ENCODE measurements at places on chromosomes 6 and 20.

DNA sequence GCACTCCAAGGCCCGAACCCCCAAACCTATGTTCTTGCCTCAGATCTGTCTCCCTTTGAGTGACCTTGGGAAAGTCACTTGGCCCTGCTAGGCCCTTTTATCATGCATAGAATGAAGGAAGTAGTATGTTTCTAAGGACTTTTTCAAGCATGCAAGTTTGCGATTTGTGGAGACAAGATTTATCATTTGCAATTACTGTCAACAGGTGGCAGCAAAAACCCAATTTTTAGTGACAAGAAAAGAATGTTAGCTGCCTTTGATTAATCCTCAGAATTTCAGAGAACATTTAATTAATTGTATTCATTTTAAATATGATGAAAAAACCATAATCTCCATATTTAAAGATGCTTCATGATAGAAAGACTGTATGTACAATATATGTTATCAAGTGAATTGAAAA is 28.3 kb upstream of the PREP start:
- DNase-seq, result peak; percentile 4

- no peak for DNase-seq
Observed at GRCh38 chr6:10908228-10908627, 21.4 kb downstream of the SYCP2L start.

GRCh38 chr20:41135187-41135887 is 2.0 kb upstream of the PLCG1 start:
- peak; percentile 53 for DNase-seq

DNA sequence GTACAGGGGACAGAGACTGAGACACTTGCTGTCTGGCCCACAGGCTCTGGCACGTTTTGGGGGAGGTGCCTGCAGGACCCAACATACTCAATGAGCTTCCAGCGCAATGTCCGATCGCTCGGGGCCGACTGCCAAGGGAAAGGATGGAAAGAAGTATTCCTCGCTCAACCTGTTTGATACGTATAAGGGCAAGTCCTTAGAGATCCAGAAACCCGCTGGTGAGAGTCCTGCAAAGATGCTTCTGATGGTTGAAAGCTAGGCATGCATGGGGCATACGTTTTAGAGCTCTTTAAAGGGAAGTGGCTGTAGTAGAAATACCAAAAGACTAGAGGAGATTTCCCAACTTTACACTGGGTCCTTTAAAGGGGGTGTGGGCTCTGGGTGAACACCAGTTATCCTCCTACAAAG is 2.2 kb downstream of the PRRC2A start:
- DNase-seq, result no peak

DNA sequence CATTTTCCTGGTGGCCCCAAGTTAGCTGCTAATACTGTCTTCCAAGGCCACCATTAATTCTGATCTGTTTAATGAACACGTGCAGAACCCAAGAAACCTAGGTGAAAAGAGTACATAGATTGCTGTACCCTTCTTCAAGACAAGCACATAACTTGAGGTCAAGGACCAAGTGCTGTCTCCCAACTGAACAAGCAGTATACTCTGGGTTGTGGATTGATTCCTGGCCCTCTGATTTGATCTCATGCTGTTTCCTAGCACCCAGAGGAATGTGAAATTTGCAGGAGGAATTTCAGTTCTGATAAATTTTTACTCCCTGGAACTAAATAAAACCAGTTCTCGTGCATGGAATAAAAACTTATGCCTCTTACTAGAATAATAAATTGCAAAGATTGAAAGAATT is 75.6 kb downstream of the MTFR2 start:
- no peak for DNase-seq

- no peak for DNase-seq
Observed at GRCh38 chr6:44800171-44800783, 412.8 kb downstream of the CDC5L start.

DNA sequence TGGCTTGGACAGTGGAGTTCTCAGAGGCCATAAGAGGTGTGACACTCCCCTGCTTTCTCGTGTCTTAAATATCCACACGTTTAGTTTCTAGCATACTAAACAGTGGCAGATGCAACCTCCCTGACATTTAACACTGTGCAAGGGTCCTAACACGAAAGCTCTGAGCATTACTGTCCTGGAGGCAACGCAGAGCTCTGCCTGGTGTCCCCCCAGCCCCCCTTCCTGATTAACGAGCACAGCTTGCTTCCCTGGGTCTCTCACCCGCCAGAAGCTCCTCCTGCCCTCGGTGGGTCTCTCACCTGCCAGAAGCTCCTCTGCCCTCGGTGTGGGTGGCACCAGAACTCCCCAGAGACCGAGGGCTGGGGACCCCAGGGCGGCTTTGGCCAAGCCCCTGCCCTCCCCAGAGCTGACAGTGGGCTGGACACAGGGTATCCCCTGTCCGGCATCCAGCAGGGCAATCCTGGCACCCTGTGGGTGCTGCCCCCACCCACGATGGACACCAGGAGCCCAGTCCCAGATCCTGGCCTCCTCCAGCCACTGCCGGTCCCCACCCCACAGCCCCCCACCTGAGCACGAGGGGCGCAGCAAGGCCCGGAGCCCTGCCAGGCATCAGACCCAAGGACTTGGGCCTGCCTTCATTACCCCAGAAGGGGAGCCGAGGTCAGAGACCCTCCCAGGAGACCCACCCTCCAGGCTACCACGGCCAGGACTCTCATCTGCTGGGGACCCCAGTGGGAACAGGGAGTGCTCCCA is 12.4 kb upstream of the KCNQ2 start:
- no peak for DNase-seq

- no peak for DNase-seq
Observed at GRCh38 chr6:119197271-119197670, 118.8 kb upstream of the FAM184A start.

GRCh38 chr20:49259284-49259683 is 18.6 kb downstream of the ZNFX1 start:
- DNase-seq, result no peak
